ENCODE measurements at places on chromosomes 12 and 14.

- no peak for DNase-seq
Measured at GRCh38 chr12:81718616-81719015, 40.5 kb downstream of the PPFIA2 start.

GRCh38 chr12:27821259-27821973 is 41.4 kb upstream of the MANSC4 start:
- peak; percentile 44 for DNase-seq

GRCh38 chr12:89151536-89151935 is 200.8 kb downstream of the DUSP6 start:
- DNase-seq: no peak

DNA sequence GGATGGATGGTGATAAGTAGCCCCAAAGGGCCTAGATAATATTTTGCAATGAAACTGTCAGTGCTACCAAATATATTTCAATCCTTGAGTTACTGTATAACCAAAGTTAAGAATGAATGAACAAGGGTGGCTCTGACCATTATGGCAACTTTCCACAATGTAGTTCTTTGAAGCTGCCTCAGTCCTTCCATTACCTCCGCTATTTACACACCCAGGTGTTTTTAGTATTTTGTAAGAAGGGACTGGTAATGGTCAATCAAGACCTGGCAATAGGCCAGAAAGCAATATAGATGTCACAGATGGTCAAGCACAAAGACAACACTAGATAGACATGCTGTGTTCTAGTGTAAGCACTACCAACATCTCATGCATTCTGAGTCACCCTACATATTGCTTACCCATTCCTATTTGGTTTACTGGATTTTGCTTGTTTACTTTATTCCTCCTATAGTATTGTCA is 16.3 kb downstream of the DUSP16 start:
- peak; percentile 93 for DNase-seq
